Activated T-helper 1 cell treated with Interleukin-2 at 50 U/mL for 16 hours (primary cell): ENCODE measurements at places on chromosomes 11 and 22.

DNA sequence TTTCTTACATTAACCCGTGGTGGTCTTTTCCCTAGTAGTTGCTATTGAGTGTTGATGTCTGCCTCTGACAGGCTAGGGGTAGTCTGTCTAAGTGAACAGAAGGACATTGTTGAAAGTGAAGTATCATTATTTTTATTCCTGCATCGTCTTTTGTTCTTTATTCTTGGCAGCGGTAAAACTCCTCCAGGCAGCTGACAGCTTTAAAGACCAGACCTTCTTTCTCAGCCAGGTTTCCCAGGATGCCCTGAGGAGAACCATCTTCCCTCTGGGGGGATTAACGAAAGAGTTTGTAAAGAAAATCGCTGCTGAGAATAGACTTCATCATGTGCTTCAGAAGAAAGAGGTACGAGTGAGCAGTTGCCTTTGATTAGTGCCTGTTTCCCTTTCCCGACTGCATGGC, 14.6 kb downstream of the TRMU start:
- DNase-seq = no peak

DNA sequence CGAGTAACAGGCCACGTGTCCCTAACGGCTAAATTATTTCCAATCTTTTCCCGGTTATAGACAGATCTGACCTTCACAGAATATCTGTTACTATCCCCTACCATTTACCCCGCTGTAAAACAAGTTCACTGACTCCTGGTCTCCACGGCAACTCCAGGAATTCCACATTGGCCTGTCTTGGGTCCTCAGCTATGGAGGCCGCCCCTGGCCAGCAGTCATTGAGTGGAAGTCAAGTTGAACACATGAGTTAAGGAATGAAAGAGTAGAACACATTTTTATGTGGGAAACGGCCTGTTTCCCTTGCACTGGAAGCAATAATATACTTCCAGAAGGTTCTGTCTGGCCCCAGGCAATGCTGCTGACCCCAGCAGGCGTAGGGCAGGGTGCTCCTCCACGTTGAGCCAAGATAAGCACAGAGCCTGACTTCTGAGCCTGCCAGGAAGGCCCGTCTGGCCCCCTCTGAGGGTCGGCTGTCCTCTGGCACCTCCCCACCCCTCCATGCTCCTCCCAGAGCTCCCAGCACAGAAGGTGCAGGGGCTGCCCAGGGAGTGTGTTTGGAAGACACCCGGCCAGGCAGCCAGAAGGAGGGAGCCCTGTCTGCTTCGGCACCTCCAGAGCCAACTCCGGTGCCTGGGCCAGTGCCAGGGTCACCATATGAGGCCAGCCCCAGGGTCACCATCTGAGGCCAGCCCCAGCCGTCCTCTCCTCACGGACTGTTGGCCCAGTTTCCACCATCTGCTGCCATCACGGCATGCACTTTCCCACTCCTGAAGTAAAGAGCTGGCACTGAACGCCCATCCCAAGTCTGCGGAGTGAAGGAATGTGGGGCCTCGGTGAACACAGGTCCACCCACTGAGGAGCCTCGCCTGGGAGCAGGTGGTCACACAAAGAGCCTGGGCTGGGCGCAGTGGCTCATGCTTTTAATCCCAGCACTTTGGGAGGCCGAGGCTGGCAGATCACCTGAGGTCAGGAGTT, 813.2 kb downstream of the BRD1 start:
- DNase-seq = no peak

- DNase-seq = no peak
Measured at GRCh38 chr11:46640036-46640788, 22.9 kb downstream of the ATG13 start.

DNA sequence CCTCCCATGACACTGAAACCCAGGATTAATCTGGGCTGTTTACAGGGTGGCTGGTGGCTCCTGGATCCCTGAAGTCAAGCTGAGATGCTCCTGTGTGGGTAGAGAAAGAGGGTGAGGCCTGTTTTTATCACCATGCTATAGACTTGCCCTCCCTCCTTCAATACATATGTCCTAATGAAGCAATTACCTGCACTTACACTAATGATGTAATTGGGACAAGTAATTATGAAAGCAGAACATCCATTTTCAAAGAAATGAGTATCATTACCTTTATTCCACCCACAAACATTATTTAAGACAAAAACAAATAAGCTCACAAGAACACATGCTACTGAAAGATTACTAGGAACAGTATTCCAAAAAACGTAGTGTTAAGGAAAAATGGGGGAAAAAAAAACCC, 64.3 kb upstream of the CHRM4 start:
- DNase-seq = no peak

DNA sequence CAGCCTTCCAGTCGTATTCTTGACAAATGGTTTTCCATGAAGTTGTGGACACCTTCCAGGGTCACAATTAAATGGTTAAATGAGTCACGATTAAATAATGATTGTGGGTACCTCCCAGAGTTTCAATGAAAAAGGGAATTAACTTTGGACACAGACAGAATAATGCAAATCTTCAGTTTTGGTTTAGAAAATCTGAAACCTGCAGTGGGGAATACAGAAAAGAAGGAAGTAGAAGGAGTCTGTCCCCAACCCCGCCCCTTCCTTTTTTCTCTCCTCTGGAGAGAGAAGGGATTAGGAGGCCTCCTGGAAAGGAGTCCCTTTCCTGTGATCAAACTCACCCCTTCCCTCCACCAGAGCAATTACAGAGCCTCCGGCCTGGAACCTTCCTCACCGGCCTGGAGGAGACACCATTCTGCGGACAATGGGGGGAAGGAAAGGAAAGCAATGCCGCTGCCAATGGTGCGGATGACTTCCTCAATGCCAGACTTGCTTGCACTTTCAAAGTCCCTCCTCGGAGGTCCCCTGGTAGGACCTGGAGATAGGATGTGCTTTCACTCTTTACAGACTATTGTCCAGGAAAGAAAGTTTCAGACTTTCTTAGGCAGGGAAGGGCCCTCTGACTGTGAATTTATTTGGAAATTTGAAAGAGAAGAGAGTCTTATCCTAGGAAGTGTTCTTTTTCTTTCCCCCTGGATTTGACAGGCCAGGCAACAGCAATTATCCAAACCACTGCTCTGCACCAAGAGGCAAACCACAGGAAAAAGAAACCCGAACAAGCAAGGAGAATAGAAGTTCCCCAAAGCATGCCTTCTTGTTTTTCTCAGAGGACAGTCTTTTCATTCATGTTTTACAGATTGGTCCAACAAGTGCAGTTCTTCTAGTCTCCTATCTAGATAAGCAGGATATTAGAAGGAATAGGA, 86.8 kb downstream of the PTPRJ start:
- no peak for DNase-seq

GRCh38 chr11:18064450-18065054, 18.5 kb upstream of the TPH1 start:
- no peak for DNase-seq

- no peak for DNase-seq
Measured at GRCh38 chr11:114216796-114217180, 79.4 kb upstream of the NNMT start.

GRCh38 chr22:29083933-29084591, 11.2 kb downstream of the KREMEN1 start:
- DNase-seq = no peak

GRCh38 chr11:8180469-8180868, 11.6 kb upstream of the RIC3 start:
- DNase-seq = no peak

DNA sequence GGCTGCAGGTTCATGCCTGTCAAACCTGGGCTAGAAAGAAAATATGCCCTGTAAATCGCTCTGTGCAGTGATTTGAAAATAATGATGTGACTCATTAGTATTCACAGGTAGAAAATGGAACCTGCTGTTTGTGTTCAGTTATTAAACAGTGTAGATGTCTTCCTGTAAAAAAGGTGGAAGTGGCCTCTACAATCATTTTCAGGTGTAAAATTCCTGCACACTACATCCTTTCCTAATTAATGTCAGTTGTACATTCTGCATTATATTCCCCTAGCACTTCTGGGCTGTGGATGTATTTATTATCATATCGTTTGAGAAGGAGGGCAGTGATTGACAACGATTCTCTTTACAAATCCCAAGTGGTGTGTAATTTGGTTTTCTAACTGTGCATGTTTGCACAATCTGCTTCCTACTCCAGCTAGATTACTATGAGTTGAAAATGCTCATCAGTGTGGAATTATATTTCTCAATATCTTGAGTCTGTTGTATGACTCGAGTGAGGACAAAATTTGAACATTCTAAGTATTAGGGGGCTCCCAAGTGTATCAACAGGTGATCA, 454.0 kb upstream of the DDI1 start:
- DNase-seq = no peak

DNA sequence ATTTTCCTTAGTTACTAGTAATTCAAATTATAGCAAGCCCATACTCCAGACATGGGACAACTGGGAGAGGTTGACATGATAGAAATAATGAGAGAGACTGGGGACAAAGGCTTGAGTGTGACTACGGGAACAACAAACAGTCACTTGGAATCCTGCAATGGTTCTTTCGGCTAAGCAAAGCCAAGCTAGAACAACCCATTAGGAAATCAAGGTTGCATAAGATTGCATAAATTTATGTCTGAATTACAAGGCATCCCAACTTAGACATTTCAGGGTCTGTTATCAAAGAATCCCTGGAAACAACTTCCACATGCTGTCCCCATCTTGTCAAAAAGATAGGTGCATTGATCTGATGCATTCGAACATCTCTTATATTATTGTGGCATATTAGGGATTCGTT, 10.2 kb upstream of the NRGN start:
- no peak for DNase-seq

DNA sequence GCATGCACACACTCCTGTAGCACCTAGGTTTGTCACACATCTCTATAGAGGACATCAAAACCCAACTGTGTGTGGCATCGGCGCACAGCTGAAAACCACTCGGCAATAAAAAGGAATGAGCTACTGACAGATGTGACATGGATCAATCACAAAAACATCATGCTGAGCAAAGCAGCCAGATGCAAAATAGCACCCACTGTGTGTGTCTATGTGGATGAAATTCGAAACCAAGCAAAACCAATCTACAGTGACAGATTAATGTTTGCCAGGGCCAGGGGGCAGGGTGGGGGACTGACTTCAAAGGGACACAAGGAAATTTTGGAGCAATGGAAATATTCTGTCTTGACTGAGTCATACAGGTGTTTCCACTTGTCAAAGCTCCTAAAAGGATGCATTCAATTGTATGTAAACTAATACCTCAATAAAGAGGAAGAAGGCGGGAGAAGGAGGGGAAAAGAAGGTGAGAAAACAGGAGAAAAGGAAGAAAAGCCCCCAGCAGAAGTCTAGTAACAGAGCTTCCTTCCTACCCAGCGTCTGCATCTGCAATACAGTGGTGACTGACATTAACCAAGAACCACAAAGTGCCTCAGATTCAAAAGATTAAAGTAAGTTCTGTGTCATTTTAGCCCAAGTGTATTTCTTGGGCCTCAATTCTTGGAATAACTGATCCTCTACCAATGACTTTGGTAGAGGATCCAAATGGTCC, 49.8 kb downstream of the PACSIN2 start:
- no peak for DNase-seq

- peak; percentile 28 for DNase-seq
Measured at GRCh38 chr22:23137905-23138561, 3.8 kb downstream of the RSPH14 start.

DNA sequence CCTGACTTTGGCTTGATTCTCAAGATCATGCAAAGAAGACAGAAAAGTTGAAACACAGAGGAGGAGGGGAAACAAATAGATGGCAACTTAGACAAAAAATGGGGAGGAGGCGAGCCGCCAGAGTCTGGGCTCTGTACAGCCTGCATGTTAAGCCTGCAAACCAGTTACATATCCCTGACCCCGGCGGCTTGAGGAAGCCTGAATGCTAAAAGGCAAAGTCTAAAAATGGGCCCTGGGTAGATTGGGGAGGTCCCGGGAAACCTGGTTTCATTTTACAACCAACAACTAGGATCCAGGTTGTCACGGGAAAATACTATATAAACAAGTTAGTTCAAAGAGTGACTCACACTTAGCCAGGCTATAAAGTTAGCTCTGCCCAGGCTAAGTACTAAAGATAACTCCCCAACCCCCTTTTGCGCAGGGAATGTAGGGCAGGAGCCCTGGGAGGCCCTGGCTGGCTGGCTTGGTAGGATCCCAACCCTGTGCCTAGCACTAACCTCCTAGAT, 18.8 kb upstream of the ZBTB16 start:
- no peak for DNase-seq

DNA sequence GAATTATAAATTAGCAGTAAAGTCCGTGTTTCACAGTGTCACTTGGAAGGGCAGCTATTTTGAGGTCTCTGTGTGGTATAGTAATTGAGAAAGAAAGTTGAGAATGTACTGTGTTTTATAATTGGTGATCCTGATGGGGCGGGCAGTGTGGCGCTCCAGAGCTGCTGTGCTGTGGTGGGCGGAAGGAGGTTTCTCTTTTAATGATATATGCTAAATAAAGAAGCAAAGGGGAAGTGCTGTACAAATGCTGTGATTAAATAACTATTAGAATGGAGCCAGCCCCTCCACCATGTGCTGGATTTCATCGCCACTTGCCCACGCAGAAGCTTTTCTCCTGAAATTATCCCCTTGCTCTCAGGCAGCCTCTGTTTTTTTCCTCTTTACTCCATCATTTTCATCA, 24.6 kb downstream of the ATXN10 start:
- no peak for DNase-seq

- DNase-seq = no peak
Measured at GRCh38 chr11:93648158-93648557, 13.3 kb upstream of the CEP295 start.

GRCh38 chr22:21730535-21731308, 4.9 kb downstream of the YPEL1 start:
- no peak for DNase-seq

GRCh38 chr11:104699981-104700380, 198.3 kb downstream of the CASP12 start:
- no peak for DNase-seq

DNA sequence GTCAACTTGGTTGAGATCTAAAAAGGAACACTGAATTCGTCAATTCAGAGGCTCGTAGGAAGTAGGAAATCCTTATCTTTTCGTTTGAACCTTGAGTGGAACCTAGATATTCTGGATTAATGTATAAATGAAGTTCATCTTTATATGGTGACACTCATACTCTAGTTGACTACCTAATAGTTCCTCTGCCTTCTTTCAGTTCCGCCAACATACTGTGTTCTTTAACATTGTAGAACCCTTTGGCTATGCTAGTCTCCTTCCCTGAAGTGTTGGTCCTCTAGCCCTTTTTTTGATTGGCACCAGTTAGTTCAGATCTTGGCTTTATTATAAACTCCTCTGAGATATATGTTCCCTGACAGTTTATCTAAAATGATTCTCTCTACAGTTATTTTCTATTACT, 1.5 kb downstream of the ATM start:
- no peak for DNase-seq

DNA sequence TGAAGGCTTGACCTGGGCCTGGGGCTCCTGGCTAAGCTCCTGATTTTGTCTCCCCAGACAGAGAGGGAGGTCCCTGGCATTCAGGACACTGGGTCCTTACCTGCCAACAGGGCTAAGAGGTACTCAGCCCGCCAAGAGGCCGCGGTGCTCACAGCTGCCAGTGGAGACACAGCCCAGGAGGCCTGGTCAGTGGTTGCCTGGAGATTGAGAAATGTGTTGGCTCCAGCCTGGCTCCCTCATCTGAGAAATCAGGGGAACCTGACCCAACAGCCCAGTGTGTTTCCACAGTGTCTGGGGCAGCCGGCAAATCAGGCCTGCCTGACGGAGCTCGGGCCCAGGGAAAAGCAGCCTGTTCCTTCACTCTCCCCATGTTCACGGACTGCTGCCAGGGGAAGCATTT, 79.4 kb upstream of the NAV2 start:
- DNase-seq = no peak

- no peak for DNase-seq
Measured at GRCh38 chr22:50217543-50218152, 16.8 kb downstream of the SELENOO start.
